ENCODE measurements at places on chromosomes 6 and 20.

- peak; percentile 51 for DNase-seq
Observed at GRCh38 chr6:108653949-108654348, 93.2 kb downstream of the FOXO3 start.

GRCh38 chr6:84222426-84222825, 5.0 kb downstream of the CEP162 start:
- no peak for DNase-seq

DNA sequence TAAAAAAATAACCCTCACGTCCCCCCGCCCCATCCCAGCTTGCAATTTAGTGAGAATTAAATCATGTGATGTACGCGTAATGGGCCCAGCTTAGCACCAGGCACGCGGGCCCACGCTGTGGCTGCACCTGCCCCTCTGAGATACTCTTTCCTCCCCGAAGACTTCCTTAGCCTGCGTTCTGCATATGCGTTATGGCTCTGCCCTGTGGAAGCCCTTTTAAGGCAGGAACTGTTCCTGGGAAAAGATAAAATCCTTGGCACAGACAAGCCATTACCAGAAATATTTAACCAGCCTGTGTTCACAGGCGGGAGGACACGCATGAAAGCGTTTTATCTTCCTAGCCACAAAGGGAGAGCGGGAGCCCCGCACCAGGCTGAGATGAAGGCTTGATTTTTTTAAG, 311.0 kb downstream of the LRFN2 start:
- no peak for DNase-seq

GRCh38 chr6:81997090-81997926, 244.8 kb upstream of the TENT5A start:
- peak; percentile 88 for DNase-seq

GRCh38 chr6:71733970-71734899, 152.1 kb upstream of the RIMS1 start:
- DNase-seq, result peak; percentile 37

DNA sequence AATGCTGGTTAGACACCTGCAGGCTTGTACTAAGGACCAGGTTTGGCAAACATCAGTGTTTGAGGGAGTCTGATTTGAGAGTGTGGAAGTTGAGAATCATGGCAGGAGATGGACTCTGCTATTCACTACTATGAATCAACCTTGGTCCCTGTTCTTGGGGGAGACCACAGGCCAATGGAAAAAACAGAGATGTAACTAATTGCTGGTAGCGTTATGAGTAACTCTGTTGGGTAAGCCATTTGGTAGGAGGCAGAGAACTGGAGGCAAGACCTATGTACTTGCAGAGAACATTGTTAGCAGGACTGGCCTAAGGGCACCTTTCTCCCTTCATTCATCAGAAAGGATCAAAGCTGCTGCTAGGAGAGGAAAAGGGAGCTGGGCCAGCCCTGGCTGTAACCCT, 8.3 kb upstream of the WFDC2 start:
- DNase-seq, result no peak

- DNase-seq, result no peak
Observed at GRCh38 chr20:50266293-50267040, 75.8 kb downstream of the CEBPB start.
